ENCODE measurements at places on chromosomes 3 and 15.

- DNase-seq = no peak
Observed at GRCh38 chr3:193737191-193737751, 144.3 kb downstream of the OPA1 start.

- no peak for DNase-seq
Observed at GRCh38 chr3:194482196-194482593, 4.6 kb downstream of the ATP13A3 start.

DNA sequence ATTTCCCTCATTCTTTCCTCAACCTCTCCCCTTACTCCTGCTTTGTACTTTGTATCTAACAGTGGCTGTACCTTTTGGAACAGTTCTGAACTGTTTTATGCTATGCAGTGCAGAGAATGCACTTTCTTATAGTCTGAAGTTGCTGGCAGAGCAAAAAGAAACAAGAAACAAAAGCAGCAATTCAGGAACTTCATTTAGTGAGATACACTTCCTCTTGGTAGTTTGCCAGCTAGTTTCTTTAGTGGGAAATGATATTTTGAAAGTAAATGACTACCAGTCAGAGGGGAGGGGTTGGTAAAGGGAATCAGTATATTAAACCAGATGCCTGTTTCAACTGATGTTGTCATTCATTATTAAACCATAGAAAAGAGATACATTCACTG is 55.0 kb upstream of the CHD2 start:
- peak; percentile 63 for DNase-seq

- peak; percentile 32 for DNase-seq
Observed at GRCh38 chr3:160695915-160696327, 19.0 kb downstream of the ARL14 start.

DNA sequence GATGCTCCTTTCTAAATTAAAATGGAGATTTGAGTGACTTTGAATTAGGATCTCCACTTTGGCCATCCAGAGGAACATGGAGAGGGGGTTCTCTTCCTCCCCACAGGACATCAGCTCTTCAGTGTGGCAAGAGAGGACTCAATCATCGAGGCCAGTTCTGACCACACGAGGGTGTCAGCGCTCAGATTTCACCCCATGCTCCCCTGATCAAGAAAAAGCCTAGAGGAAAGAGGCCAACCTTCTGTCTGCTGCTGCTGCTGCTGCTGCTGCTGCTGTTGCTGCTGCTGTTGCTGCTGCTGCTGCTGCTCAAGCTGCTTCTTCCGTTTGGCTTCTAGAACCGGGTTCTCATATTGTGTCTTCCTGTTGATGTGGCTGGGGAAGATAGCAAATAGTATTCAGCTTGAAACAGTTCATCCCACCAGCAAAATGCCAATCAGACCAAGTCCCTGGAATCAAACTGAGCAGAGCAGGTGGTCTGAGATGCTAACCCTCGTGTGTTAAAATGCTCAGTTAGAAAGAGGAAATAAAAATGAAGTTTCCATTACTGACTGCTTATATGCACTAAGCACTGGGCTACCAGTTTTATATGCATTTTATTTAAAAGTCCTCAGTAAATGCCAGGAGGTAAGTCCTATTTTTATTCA is 599.0 kb downstream of the MAGI1 start:
- DNase-seq = peak; percentile 58

- peak; percentile 40 for DNase-seq
Observed at GRCh38 chr15:55587321-55588069, 650 bp downstream of the PYGO1 start.

- DNase-seq = peak; percentile 19
Observed at GRCh38 chr15:100042558-100042957, 299.2 kb downstream of the ADAMTS17 start.

DNA sequence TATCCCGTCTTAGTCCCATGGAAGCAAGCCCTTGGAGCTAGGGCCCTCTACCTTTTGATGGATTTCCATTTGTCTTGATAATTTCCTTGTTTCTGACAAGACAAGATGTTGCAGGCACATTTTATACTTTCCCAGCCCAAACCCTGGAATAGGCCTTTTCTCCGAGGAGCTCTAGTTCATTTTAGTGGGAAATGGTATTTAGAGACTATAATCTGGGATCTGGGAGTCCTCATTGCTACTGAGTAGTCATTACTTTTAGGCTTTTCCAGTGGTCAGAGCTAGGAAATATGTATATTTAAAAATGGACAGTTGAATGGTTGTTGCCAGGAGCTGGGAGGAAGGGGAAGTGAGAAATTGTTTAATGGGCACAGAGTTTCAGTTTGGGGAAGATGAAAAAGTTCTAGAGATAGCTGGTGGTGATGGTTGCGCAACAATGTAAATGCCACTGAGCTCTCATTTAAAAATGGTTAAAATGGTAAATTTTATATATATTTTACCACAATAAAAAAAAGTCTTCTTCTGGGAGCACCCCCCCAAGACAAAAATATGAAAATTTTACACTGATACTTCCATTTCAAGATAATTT is 31.6 kb downstream of the MLH1 start:
- no peak for DNase-seq

DNA sequence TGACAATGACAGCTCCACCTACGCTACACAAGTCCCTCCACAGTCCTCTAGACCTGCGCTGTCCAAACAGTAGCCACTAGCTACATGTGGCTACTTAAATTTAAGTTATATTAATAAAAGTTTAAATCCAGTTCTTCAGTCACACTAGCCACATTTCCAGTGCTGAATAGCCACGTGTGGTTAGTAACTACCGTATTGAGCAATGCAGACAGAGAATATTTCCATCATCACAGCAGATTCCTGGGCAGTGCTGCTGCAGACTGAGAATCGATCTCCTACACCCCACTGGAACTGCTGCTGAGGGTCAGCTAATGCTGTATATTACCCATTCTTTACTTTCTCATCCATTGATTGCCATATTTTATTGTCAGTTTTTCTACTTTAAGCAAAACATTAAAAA is 40.9 kb downstream of the HDC start:
- DNase-seq = peak; percentile 64

GRCh38 chr15:25972141-25972675 is 109.1 kb upstream of the ATP10A start:
- DNase-seq = no peak

GRCh38 chr15:73268457-73268856 is 100.3 kb downstream of the HCN4 start:
- no peak for DNase-seq

DNA sequence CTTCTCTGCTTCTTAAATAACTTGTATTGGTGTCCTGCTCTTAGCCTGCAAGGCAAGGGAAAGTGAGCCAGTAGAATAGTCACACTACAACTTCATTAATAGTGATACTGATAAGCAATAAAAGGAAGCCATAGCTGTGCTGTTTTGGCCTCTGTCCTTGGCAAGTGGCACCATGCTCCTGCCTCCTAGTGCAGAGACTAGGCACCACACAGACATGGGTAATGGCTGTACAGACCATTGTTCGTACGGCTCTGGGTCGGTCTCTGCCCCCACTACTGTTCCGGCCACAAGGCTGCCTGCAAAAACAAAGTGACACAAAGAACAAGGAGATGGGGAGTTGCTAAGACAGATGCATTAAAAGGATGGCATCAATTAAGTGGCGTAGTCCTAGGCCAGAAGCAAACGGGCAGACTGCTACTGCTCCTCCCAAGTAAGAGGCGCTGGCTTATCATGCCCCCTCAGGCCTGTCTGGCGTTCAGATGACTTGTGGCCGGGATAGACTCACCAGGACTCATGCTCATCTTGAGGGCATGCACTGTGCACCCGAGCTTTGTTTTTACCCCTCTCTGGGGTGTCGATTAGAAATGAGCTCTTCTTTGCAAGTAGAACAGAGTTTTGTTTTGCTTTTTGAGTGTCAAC is 75.6 kb downstream of the TRAK1 start:
- DNase-seq = no peak

Data from amniotic epithelial cell (primary cell).